CD4-positive, alpha-beta T cell treated with Interleukin-6 for 4 hours (primary cell): ENCODE measurements at places on chromosomes 13 and 19.

- DNase-seq, result no peak
These were observed 68.1 kb downstream of the UFM1 start for GRCh38 chr13:38417727-38418126.

GRCh38 chr19:32231020-32231419, 114.4 kb upstream of the ZNF507 start:
- DNase-seq, result no peak

- peak; percentile 67 for DNase-seq
These were observed 674 bp downstream of the BRD4 start for GRCh38 chr19:15331419-15332310.

GRCh38 chr13:75666646-75667351, 30.7 kb downstream of the LMO7 start:
- no peak for DNase-seq

DNA sequence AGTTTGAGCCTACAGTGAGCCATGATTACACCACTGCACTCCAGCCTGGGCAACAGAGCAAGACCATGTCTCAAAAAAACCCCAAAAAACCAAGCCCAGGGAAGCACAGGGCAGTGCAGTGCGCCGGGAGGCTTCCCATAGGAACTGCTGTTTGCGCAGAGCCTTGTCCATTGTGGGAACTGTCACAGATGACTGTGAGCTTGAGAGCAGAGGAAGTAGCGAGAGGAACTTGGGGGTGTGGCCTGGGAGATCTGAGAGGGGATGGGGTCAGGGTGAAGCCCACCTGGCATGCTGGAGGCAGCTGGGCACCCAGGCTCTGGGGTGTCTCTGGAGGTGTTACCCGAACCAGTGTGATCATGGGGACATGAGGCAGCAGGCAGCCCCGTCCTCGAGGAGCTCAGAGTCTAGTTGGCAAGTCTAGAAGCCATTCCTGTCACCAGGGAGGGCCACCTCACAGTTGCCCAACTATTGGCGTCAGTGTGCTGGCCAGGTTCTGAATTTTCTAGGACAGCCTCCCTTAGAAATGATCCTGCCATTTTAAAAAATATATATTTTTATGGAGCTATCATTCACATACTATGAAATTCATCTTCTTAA, 10.4 kb downstream of the KDM4B start:
- DNase-seq, result no peak

DNA sequence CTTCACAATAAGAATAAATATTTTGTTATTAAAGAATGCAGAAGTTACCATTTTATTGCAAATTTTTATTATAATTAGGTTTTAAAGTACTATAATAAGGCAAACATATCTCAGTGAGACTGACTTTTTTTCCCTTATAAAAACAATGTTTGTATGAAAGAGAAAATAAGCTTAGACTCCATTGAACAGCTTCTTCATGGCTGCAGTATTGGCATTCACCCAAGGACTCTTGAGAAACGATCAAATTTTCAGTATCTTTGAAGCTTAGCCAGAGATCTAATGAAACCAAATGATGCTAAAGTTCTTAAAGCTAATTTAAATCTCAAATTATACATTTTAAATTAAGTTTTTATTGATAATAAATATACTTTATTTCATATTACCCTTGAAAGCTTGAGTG, 128.3 kb downstream of the GGACT start:
- no peak for DNase-seq

GRCh38 chr13:86569974-86570373, 770.8 kb upstream of the SLITRK6 start:
- no peak for DNase-seq

DNA sequence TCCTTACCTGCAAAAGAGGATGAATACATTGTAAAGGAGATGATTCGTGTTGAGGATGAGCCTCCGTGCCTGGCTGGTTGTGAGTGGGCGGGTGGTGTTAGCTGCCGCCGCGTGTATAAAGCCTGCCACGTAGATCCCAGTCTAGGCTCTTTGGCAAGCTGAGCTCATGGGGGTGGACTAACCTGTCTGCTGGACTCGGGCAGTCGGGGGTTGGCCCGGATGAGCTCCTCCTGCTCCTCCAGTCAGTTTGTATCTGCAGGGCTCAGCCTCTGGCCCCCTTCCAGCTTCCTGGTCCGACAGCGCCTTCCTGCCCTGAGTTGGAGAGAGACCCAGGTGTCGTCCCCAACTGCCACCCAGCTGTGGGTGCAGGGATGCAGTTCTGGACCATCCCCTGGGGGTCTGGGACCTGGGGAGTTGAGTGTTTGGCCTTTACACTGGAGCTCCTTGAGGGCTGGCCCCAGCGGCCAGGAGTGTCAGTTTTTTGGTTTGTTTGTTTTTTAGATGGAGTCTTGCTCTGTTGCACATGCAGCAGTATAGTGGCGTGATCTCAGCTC, 20.9 kb downstream of the TECR start:
- DNase-seq, result no peak

DNA sequence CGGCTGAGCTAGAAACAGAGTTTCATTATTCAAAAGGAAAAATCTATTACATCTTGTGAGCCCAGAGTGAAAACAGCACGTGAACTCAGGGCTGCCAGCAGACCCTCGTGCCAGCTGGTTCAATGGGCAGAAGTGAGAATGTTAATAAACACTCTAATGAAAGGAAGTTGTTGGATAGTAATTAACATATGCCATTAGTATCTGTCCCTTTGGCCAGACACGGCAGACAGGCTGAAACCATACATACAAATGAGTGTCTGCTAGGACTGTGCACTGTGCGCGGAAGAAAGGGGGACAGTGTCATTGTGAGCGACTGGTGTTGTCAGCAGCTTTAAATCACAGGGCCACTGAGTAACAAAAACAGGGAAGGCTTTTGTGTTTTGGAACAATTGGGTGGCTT, 121.9 kb upstream of the TSC22D1 start:
- DNase-seq, result no peak

DNA sequence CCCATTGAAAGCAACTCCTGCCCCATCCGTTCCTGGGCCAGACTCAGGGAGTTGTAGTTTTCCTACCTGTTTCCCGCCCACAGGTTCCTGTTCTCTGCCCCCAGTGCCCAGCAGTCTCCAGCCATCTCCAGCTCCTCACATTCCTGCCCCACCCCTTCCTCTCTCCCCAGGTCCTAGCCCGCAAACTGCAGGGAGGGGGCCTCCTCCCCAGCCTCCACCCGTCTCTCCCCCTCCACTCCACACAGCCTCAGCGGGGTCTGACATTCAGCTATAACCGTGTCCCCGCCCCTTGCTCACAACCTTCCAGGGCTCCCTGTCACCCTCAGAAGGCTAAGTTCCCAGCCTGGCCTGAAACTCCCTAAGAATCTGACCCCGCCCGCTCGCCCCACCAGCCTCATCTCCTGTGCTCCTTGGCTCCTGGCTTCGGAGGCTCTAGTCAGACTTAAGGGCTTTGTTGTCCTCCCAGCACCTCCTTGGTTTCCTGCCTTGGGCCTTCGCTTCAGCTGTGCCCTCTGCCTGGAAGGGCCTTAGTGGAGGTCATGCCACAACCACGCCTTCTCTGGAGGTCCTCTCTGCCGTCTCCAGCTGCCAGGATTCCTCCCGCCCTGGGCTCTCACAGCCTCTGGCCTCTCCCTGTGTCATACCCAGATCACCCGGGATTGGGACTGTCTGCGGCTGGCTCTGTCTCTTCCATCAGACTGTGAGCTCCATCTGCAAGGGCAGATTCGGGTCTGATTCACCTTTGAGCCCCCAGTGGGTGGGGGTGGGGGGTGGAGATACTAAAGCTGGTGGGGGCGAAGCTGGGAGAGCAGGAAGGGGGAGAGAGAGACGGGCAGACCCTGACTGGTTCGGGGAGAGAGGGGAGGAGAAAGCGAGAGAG, 5.1 kb upstream of the SPACA6 start:
- no peak for DNase-seq

DNA sequence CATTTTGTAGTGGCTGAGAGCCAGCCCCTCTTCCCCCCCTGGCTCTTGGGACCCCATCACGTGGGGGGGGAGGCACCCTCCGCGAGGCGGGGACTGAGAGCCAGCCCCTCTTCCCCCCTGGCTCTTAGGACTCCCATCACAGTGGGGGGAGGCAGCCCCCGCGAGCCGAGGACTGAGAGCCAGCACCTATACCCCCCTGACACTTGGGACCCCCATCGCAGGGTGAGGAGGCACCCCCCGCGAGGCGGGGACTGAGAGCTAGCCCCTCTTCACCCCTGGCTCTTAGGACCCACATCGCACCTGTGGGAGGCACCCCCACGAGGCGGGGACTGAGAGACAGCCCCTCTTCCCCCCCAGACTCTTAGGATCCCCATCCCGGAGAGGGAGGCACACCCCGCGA, 2426.5 kb upstream of the PCDH20 start:
- DNase-seq, result no peak

DNA sequence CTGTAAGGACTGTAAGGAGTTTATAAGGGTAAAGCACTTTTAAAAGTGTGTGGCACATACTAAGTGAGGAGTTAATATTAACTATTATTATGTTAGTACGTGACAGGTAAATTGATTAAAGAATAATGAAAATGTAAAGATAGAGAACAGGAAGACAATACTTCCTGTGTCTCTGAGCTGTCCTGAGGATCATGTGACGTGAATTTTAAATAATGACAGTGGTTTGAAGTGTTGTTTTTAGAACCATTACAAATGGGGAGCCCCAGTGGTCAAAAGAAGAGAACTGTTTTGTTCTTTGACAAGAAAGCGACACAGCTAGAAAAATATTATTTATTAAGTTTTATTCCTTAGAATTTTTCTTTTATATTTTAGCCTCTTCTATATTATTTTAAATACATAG, 241.2 kb upstream of the STARD13 start:
- DNase-seq, result no peak

- no peak for DNase-seq
These were observed 826 bp downstream of the RASIP1 start for GRCh38 chr19:48739404-48740163.

DNA sequence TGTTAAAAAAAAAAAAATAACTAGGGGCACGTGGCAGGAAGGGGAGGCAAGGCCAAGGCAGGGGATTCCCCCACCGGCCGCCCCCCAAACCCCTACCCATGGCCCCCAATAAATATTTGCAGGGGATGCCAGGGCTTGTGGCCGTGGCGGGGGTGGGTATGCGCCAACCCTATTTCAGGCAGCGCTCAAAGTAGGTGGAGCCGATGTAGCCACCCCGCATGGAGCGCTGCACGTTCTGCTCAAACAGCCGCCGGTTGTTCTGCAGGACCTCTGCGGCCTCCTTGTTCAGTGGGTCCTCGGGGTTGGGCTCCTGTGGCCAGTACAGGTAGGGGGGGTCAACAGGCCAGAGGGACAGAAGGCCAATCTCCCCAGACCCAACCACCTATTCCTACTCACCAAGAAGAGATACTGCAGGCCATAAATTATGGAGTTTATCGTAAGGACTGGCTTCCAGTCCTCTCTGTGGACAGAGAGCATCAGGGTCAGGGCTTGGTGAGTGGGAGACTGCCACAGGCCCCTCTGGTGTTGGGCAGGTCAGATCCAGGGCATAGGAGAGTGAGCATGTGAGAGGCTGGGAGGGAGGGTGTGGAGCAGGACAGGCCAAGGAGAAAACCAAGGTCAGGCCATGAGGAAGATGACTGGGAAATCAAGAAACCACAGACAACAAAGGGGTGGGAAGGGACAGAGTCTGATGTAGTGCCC, 1.2 kb upstream of the CHMP2A start:
- no peak for DNase-seq

DNA sequence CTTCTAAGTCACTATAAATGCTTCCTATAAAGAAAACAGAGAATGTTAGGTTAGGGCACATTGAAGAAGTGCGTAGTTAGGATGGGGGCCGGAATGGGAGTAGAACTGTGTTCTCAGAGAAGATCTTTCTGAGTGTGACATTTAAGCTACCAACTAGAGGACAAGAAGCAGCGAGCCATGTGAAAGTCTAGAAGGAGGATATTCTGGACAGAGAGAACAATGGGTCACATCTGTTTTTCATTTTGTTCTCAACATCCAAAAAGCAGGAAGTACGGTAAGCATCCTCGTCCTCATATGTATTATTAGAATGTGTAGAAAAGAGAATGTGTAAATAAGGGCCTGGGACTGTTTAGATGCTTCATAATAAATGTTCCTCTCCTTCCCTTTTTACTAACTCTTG, 44.5 kb upstream of the PARP4 start:
- DNase-seq, result no peak

DNA sequence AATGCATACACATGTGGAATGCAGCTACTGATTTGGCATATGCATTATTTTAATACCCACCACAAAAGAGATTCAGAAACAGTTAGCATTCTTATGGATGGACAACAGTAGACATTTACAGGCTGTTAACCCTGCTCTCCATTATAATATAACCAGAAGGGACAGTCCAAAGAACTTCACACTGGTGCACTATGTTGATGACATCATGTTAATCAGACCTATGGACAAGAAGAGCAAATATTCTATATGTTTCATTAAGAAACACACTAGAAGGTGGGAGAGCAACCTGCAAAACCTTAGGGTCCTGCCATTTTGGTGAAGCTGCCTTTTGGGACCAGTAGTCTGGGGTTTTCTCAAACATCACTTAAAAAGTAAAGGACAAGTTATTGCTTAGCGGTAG, 701.3 kb downstream of the UQCRFS1 start:
- DNase-seq, result no peak

- DNase-seq, result no peak
These were observed 631.7 kb upstream of the SGCG start for GRCh38 chr13:22549126-22549525.

DNA sequence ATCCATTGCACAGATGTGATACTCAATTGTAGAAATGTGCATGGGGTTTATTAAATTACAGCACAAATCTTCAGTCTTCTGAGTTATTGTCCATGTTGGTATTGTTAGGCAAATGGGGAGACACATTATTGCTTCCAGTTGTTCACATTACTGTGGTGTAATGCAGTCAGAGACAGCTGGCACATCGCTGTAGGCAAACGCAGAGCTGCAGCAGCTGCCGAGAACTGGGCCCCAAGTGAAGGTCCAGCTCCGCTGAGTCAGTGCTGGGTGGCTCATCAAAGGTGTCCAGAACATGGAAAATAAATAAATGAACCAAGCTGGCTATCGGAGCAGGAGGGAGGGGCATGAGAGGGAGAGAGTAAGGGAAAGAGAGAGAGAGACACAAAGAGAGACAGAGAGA, 299.1 kb upstream of the OBI1 start:
- DNase-seq, result no peak

GRCh38 chr13:64362564-64362963, 2867.6 kb downstream of the PCDH9 start:
- DNase-seq, result no peak

DNA sequence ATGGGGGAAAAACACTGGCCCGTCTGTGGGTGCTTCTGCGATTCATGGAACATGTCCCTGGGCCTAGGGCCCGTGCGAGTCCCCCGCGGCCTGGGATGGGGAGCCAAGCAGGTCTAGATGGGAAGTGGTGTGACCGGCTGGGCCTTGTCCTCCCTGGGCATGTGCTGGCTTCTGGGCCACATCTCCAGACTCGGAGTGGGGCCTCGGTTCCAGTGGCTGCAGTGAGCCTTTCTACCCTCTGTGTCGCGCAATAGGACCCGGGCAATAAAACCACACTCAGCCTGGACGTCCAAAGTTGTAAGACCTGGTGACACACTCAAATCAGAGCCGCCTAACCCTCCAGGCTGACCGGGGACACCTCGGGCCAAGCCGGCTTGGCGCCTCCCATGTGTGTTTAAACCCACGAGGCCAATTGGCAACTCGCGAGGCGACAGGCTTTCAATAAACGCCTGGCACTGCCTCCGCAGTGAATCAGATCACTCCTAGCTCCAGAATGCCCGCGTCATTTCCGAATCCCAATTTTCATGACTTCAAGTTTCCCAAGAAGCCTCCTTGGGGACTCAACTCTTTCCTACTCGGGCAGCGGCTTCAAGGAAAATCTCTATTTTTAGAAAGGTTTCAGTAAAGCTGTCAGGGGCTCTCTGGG, 57.3 kb downstream of the KLF2 start:
- DNase-seq, result no peak
